ENCODE measurements at places on chromosomes 2 and 18.
A peak's percentile ranks its signal among the peaks of the same experiment; 100 is the strongest.

GRCh38 chr2:199273042-199273511 is 184.7 kb downstream of the SATB2 start:
- peak; percentile 88 for DNase-seq

DNA sequence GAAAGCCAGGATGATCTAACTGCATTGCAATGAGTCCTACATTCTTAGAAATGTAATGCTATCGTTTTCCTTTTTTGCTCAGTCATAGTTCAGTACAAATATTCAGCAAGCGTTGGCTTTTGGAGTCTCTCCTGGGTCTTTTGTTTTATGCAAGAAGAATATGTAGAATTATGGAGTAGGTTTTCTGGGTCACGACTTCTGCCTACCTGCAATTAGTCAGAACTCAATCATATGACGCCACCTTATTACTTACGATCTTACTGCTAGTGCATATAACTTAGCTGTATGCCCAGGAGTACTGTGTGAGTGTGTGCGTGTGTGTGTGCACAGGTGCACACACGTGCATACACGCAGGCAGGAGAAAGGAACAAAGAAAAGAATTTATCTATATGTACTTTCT is 640.2 kb downstream of the STK39 start:
- no peak for DNase-seq

GRCh38 chr2:138548796-138549195 is 47.2 kb downstream of the SPOPL start:
- DNase-seq = no peak

GRCh38 chr2:30446602-30447148 is 371 bp upstream of the LCLAT1 start:
- DNase-seq = no peak

- no peak for DNase-seq
Measured at GRCh38 chr2:240124651-240125030, 11.5 kb downstream of the COPS9 start.

DNA sequence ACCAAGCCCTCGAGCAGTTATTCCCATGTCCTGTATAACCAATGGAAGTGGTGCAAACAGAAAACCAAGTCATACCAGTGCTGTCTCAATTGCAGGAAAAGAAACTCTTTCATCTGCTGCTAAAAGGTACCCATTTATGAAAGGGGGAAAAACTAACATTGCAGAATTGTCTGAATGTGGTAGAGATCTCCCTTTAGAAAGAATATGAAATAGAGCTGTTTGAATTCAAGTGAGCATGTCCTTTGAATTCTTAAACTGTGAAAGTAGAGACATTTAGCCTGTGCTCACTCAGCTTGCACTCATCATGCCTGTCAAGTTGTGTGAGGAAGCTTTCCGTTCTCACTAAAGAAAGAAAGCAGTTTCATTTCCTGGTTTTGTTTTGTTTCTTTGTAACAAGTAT is 87.4 kb downstream of the EML4 start:
- DNase-seq = no peak

- peak; percentile 84 for DNase-seq
Measured at GRCh38 chr2:214127571-214127970, 283.3 kb upstream of the VWC2L start.

GRCh38 chr2:225452677-225453076 is 53.2 kb downstream of the NYAP2 start:
- no peak for DNase-seq

- DNase-seq = no peak
Measured at GRCh38 chr18:69958422-69958821, 10.7 kb upstream of the CD226 start.

DNA sequence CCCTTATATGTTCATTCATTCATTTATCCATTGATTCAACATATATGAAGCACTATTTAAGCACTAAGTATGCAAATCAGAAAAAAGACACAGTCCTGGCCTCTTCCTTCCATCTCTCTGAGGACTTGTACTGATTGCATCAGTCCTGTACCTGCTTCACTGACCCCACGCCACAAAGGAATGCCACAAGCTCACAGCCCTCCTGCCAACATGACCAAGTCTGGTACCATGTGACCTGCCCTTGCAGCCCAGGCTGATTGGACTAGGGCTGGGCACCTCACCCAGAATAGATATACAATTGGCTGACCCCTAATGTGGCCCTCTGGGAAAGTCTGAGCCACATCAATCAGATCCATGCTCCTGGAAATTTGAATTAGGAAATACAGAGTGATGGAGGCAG is 196.6 kb downstream of the AGPS start:
- DNase-seq = no peak

DNA sequence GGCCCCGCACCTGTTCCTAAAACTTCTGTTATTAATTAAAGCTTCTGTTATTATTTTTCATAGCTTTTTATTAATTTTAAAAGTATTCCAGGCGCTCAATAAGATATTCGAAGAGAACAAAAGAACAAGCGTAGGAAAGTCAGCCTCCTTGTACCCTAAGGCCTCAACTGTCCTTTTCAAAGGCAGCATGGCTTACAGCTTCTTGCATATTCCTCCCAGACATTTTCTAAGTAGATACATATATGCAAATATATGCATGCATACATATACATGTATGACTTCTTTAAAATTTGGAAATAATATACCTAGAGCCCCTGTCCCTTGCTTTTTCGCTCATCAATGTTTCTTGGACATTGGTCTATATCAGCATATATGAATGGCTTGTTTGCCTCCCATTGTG is 12.3 kb downstream of the GPR55 start:
- no peak for DNase-seq

DNA sequence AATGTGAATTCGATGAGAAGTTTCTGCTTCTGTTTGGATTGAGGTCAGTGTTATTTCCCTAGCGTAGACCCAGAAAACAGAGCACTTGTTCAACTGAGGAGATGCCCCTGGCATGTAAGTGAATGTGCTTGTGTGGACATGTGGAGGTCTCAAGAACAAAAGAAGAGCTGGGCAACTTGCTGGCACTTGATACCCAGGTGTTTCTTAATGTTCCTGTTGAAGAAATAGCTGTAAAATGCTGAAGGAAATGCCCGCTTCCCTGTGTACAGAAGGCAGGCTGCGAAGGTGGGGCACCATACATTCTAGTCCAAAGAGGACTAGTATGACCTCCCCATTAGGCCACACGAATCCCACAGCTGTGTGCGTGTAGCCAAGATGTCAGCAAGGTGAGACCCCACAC is 9.8 kb upstream of the LBH start:
- DNase-seq = no peak

DNA sequence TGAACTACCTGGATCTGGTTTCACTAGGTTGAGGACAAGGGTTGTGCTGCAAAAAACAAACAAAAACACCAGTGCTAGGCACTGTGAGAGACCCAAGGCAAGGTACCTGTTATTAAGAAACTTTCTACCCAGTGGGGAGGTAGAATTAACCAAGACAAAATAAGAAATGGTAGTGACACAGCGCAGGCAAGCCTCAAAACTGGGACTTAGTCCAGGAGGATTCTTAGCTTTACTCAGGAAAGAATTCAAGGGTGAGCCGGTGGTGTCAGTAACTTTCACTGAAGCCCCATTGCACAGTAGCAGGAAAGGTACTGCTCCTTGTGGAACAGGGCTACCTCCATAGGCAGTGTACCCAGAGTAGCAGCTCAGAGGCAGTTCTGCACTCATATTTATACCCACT is 131.6 kb downstream of the SCG2 start:
- DNase-seq = no peak

DNA sequence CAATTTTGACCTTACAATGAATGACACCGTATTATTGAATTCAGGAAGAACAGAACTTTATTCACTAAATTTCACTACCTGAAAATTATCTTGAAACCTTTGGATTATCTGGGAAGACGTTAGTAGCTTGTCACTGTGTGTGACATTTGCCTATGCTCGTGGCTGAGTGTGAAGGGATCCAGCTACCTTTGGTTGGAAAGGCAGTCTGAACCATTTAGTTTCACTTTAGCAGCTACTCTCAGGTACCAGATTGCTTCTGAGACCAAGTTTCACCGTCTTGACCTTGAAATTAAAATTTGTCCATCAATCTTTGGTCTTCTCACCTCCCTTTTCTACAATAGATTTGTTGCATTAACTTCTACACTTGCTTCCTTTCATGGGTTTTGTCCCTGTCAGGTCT is 637.5 kb downstream of the MBD2 start:
- no peak for DNase-seq

GRCh38 chr2:152694161-152694661 is 23.1 kb downstream of the PRPF40A start:
- peak; percentile 64 for DNase-seq

DNA sequence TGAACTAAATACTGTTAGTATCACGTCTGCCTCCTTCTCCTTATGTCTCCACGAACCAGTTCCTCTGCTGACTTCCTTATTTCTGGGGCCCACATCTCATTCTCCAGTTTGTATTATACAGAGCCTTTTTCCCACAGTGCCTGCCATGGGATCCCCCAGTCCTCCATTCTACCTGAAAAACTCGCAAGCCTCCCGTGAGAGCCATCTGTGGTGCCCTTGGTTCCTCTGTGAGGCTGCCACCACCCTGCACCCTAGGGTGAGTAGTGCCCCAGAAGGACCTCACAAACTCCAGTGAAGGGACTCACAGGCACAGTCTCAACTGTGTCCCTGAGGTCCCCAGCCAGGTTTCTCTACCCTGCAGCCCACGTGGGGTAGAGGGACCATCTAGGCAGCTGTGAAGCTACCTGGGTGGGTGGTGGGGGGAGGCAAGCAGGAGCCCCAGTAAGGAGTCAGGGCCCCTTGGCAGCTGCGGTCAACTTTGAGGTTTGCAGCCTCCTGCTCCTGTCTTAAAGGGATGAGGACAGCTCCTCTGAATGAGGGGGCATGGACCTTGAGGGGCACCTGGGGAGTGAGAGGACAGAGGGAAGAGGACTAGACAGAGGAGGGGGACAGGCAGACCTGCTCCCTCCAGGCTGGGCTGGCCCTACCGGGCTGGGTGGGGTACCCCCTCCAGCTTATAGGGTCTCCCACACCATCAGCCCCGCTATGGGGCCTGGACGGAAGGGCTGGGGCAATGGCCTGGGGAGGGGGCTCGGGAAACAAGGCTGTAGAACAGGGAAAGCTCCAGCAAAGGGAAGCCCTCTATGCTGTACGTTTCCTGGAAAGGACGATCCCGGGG is 1.0 kb downstream of the PSTPIP2 start:
- no peak for DNase-seq

- DNase-seq = peak; percentile 80
Measured at GRCh38 chr2:223050900-223051504, 988 bp upstream of the KCNE4 start.

GRCh38 chr2:7242189-7242867 is 325.1 kb downstream of the RNF144A start:
- no peak for DNase-seq

DNA sequence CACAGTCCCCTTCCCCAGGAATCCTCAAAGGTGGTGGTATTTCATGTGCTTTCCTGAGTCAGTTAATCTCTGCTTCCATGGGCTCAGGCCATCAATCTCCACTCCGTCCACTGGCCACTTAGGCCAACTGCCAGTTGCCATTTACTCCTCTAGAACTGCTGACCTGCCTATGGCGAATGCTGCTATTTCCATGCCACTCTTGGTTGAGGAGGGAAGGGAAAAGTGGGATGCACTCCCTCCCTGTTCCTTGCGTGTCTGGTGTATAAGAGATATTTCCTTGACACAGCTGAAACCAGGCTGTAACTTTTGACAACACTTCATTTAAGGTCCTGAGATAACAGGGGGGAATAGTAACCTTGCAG is 261.5 kb downstream of the MREG start:
- no peak for DNase-seq

DNA sequence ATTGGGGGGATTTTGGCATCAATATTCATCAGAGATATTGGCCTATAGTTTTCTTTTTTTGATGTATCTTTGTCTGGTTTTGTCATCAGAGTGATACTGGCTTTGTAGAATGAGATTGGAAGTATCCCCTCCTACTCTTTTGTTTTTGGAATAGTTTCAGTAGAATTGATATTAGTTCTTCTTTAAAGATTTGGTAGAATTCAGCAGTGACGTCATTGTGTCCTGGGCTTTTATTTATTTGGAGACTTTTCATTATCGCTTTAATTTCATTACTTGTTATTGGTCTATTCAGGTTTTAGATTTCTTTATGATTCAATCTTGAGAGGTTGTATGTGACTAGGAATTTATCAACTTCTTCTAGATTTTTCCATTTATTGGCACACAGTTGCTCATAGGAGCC is 825.5 kb upstream of the NXPH2 start:
- DNase-seq = no peak

DNA sequence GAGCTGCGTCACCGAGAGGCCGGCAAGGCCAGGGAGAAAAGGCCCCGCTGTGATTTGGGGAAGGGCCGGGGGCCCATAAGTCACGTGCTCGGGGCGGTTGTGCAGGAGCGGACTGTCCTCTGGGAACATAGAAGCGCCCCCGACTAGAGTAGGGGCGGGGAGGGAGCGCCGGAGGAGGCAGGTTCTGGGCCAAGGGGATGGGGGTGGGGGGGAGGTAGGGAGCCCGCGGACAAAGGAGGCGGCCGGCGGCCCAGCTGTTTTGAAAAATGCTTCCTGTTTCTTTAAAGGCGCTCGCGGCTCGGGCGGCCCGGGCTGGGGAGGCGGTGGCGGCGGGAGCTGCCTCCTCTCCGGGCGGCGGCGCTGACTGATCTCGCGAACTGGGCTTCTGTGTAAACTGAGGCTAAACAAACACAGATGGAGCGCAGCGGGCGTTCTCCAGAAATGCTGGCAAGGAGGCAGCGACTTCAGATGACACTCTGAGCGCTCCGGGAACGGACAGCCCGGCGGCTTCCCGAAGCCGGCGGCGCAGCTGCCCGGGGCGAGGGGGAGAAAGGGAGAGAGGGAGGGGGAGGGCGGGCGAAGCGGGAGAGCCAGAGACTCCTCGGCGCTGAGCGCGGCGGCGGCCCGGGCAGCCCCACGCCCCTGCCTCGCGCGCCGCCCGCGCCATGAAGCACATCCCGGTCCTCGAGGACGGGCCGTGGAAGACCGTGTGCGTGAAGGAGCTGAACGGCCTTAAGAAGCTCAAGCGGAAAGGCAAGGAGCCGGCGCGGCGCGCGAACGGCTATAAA is at the start of gene ATOH8:
TSS of gene ATOH8 (plus strand) at position 467 of the 788 bp plus-strand sequence. CDS start at position 666, 199 bp downstream.
- peak; percentile 72 for DNase-seq

DNA sequence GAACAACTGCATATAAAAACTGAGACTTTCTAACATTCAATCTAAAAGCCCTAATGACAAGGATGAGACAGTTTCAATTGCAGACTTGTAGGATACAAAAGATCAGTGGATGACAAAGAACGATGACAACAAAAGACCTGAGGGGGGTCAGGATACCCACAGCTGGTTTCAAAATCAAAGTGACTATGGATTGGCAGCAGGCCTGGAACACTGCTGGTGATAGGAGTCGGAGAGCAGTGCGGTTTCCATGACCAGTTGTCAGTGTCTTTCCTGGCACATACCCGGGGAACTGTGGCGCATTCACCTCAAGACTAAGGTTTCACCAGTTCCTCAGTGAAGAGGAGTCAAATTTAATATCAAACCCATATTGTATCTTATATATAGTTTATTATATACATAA is 42.0 kb downstream of the EHD3 start:
- DNase-seq = no peak

DNA sequence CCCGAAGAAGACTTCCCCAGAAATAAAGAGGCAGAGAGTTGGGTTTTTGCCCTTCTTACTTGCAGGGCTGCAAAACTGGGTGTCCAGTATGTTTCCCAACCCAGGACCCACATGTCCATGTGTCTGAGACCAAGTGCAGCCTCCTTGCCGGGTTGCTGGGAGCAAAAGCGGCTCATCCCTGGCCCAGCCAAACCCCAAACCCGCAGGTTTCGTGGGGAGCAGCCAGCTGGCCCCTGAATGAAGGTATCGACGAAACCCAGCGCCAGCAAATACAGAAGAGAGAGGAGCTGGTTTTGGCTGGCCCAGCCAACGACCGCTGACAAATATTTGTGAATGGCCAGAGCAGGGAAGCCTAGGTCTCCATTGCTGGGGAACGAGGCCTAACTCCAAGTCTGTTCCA is 197.1 kb downstream of the SMAD7 start:
- DNase-seq = no peak

GRCh38 chr2:70340761-70341476 is 39.1 kb upstream of the FAM136A start:
- peak; percentile 29 for DNase-seq
